Occipital lobe (tissue), 3 donors: ENCODE measurements at places on chromosomes 1 and 21.

DNA sequence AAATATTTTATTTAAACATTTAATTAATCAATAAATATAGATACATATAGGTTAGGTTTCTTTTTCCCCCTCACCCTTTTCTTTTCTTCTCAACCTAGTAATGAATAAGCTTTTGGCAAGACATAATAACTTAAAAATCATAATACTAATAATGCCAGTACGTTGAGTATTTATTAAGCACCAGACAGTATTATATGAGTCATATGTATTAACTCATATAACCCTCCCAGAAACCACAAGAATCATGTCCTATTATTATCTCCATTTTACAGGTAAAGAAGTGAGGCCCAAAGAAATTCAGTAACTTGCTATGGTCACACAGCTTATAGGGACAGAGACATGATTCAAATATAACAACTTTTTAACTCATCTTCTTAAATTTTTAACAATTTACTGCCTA is 834.5 kb upstream of the ADGRL2 start:
- DNase-seq = no peak

DNA sequence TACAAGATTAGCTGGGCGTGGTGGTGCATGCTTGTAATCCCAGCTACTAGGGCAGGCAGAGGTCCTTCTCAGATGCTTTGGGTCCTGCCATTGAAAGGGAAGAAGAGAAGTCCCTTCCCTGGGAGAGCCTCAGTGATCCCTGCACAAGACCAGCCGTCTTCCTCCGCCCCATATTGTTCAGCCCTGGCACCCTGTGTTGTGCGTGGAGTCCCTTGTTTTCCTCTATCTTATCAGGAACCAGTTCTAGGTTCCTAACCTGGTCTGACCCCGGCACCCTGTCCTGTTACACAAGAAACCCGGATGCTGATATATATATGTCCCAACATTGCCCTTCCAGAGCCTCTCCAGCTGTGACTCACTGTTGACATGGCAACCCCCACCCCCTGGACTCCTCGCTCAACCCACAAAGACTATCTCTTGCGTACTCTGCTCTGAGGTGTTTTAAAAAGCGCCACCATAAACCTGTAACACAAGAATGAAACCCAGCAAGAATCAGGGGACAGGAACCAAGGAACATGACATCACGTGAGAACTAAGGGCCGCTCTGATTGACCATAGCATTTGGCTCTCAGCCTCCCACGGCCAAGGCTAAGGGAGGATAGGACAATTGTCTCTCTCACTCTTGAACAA is 4.8 kb downstream of the MX2 start:
- peak; percentile 17 for DNase-seq

DNA sequence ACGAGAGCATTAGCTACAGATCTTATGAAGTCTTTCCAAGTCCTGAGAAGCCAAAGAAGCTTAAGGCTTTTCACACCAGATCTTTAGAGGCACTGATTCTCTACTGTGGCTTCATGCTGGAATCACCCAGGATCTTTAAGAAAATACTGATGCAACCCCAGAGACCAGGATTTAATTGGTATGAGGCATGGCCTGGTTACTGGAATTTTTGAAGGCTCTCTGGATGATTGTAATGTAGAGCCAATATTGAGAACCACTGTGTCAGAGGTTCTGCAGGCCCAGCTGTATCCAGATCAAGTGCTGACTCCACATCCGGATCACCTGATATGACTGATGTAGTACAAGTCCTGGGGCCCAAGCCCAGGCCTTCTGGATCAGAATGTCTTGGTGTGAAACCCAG is 105.7 kb downstream of the PLPPR5 start:
- no peak for DNase-seq

- no peak for DNase-seq
Observed at GRCh38 chr1:206809504-206810084, 37.3 kb upstream of the IL10 start.

DNA sequence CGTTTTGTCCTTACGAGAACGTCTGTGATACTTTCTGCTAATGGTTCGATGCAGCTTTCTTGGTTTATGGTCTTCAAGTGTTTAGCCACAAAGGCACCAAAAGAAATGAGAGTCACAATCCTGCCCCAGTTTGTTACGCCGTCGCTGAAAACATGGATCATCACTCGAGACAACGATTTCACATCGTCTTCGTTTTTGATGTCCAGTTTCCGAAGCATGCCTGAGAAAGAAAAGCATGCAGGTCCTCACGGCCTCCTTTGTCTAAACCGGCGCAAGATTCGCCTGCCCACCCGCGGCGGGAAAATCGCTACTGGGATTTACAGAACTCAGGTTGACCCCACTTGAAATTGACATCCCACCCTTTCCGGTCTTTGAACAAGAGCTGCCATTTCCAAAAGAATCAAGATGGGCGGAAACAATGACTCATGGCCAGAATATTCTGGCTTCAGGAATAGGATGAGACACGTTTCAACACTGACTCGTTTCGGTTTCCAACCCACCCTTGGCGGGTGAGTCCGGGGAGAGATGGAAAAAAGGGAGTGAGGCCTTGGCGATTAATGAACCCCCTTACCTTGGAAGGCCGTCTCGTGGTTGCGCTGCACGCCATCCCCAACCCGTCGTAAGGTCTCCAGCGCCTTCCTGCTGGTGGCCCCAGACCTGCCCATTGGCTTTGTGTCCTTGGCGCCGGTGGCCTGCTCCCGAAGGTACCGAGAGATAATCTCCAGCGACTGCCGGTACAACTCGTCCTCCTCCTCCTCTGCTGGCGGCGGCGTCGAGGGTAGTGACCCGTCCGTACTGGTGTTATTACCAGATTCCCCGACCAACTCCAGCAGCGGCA is 919 bp downstream of the MCL1 start:
- DNase-seq = peak; percentile 31

DNA sequence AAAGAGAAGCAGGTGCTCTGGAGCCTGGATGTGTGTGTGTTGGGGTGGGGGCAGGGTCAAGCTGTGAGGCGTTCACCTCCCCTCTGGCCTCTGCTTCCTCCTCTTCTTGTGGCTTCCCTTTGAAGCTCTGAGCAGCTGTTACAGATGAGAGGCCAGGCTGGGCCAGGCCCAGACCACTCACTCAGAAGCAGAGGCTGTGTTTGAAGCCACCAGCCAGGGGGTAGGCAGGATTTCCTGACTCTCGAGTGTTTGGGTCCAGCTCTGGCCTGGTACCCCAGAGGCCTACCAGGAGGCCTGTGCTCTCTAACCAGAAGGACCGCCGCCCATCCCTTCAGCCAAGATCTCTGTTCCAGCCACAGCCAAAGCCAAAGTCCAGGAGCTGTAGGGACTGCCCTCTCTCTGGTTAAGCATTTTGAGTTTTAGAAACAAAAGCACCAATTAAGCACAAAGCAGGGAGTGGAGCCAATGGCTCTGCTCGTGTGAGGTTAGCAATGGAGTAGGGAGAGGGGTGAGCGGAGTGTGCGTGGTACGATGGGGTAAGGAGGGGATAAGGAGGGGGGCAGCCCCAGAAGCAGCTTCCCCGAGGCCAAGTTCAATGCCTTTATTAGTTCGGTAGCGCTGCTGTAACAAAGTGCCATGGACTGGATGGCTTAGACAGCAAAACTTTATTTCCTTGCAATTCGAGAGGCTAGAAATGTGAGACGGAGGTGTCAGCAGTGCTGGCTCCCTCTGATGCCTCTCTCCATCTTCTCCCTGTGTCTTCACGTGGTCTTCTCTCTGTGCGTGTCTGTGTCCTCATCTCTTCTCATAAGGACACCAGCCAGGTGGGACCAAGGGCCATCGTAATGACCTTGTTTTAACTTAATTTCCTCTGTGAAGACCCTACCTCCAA is 20.5 kb downstream of the RCSD1 start:
- no peak for DNase-seq

GRCh38 chr1:220791285-220791684 is 4.6 kb downstream of the MTARC1 start:
- no peak for DNase-seq
